ENCODE measurements at places on chromosomes 2 and 18.

GRCh38 chr2:151553-152334 lies 105.4 kb upstream of the FAM110C start:
- DNase-seq = no peak

DNA sequence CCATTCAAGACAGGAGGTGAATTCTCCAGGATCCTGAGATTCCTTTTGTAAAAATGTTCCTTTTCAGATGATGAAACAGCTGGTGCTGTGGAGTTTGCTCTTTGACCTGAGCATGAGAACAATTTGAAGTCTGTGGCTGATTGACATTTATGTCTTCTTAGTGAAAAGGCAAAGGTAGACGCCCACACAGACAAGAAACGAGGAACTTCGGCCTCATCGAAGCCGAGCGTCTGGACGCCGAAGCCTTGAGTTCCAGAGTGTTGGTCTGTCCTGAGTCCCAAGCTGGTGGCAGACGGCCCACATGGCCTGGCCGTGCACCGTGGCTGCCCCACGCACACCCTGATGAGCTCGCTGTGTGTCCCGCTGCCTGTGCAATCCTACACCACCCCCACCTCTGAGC lies 20.7 kb upstream of the SNTG2 start:
- DNase-seq = no peak

DNA sequence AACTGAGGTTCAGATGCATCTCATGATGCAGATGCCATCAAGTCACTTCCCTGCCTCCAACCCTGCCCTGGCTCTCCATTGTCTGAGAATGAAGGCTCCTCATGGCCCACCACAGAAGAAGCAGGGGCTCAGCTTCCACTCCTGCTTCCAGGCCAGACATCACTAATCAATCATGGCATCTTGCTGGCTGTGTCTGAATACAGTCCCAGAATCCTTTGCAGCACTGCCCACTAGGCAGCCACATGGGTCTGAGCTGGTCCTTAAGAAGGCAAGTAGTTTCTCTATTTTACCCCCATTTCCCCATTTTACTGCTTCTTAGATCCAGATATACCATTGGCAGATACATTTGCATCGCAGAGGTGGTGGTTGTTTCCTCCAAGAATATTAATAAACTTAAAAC lies 7.3 kb downstream of the ASPRV1 start:
- DNase-seq = no peak

DNA sequence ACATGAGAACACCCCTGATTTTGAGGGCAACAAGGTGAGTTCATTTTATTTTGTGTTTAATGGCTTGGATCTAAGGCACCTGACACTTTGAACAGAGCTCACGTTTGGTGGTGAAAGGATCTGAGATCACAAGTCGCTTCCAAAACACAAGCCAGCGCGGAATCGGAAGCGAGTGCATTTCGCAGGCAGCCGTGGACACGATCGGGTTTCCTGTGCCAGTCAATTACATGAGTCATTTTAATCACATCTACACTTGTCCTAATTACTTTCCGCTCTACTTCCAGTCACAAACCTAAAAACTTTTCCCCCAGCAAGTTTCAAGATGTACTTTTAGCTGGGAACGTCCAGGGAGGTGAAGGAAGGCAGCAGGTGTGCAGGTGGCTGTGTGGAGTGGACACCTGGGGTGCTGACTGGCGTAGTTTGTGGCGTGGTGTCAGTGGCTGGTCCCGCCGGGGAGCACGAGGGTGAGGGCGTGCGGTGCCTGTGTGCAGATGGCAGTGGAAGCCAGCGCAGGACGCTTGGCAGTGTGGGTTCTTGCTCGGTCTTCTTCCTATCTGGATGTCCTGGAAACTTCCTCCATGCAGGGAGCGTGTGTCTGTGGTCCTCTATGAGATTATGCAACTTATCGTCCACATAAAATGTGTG lies 75.6 kb downstream of the DCDC2C start:
- no peak for DNase-seq

DNA sequence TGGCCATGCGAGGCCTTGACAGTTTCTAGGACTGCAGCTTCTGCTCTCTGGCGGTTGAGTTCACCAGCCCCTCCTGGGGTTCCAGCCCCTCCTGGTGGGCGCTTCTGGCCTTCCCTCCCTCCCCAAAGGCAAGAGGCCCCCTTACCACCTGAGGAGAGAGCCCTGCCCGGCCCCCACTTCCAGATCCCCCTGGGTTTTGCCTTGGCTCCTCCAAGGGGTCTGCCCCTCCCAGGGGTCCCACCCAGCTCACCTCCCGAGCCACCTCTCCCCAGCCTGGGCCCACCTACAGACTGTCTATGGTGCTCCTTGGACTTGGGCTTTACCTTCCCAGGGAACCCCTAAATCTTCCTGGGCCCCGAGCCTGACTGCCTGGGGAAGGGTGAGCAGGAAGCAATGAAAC lies 264.5 kb downstream of the ATAD2B start:
- DNase-seq = no peak

- no peak for DNase-seq
Observed at GRCh38 chr2:199734011-199734410, 117.0 kb downstream of the FTCDNL1 start.

- DNase-seq = peak; percentile 74
Observed at GRCh38 chr2:54572262-54572635, 116.1 kb downstream of the SPTBN1 start.

GRCh38 chr2:105297216-105297615 lies 32.3 kb downstream of the TGFBRAP1 start:
- DNase-seq = no peak

GRCh38 chr2:202090530-202090929 lies 17.5 kb downstream of the KIAA2012 start:
- no peak for DNase-seq

DNA sequence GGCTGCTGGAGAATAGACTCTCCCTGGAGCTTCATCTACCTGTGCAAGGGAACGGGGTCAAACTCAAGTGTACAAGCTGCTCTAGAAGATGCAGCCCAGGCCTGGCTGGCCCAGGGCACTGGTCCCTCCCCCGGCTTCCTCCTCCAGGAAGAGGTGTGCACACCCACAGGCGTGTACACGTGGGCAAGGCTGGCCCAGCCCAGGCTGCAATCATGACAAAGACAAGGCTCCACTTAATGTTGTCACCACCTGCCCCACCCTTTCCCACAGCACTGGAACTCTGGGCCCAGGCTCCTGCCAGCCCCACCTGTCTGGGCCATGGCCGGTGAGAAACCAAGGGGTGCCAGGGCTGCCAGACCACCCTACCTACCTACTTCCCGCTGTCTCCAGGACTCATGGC lies 29.6 kb upstream of the ALPP start:
- DNase-seq = no peak

- peak; percentile 88 for DNase-seq
Observed at GRCh38 chr2:64831134-64831976, 157.8 kb upstream of the SLC1A4 start.

- no peak for DNase-seq
Observed at GRCh38 chr2:130374587-130375290, 18.9 kb downstream of the PTPN18 start.

DNA sequence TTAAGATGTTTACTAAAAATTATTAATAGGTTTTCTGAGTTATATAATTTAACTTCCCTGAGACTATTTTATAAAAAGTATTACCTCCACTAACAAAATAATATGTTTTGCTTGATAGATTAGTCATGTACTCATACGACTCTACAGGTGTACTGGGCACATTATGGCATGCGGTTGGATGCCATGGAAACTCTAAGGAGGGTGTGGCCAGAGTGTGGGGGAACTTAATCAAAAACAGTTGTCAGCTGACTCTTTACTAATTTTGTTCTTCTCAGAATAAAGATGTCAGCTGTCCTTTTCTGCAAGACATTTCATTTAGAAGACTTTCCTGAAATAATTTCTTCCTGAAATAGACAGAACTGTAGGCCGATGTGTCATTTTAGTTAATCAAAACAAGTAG lies 228.3 kb upstream of the SIX3 start:
- no peak for DNase-seq

- no peak for DNase-seq
Observed at GRCh38 chr18:52394602-52395001, 54.6 kb downstream of the DCC start.

DNA sequence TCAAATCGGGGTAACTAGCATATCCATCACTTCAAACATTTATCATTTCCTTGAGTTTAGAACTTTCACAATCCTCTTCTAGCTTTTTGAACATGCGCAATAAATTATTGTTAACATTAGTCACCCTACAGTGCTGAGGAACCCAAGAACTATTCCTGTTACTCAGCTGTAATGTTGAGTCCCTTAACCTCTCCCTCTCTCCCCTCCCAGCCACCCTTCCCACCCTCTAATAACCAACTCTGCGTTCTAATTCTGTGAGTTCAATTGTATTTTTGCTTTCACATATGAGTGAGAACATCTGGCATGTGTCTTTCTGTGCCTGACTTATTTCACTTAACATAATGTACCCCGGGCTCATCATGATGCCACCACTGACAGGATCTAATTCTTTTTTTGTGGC lies 78.6 kb upstream of the RANBP2 start:
- no peak for DNase-seq

GRCh38 chr2:20913491-20913890 lies 90.6 kb upstream of the LDAH start:
- no peak for DNase-seq

GRCh38 chr2:190199109-190199508 lies 120.5 kb downstream of the HIBCH start:
- DNase-seq = no peak

- no peak for DNase-seq
Observed at GRCh38 chr2:221205103-221205673, 366.9 kb downstream of the EPHA4 start.

- DNase-seq = no peak
Observed at GRCh38 chr2:59184276-59185020, 943.3 kb upstream of the FANCL start.

- DNase-seq = no peak
Observed at GRCh38 chr2:189866296-189866695, 82.0 kb downstream of the PMS1 start.

DNA sequence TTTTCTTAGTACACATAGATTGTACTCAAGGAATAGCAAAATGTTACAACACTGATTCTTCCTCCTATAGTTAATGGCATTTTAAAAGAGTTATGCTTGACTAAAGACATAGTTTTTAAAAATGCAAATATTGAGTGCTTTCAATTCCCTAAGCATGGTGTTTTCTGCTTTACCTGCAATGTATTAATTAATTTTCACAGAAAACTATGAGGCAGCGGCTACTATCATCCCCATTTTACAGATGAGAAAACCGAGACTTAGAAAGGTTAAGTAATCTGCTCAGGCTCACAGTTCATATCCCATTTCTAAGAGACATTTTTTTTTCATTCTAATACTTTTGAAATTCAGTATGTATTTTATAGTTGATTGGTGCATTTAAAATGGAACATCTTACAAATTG lies 38.0 kb downstream of the BMP10 start:
- DNase-seq = no peak

DNA sequence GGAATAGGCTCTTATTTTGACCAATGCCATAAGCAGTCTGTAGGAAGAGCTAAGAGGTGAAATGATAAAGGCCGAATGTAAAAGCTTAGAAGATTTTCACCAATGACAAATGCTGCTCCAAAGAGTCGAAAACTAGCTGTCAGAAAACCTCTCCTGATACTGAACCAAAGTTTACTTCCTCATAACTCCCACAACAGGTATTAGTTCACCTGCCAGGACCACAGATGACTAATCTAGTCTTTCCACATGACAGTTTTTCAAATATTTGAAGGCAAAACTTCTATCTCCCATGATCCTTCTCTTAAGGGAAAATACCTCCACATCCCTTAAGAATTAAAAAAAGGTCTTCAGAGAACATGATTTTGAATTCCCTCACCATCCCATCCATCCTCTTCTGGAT lies 473.2 kb upstream of the SPHKAP start:
- DNase-seq = no peak

DNA sequence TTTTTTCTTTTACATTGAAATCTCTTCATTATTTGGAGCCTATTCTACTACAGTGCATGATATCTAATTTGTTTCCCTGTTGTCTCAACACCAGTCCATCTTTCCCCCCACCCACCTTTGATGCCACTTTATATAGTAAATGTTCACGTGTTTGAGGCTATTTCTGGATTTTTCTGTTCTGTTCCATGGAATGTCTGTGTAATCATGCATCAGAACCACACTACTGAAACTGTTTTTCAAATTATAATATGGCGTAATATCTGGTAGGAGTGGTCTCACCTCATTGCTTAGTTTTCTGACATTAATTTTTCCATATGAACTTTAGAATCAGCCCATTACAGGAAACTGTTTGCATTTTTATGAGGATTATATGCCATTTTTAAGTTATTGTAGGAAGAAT lies 19.1 kb upstream of the NARS1 start:
- no peak for DNase-seq
